Adrenal gland (tissue), 19 donors: ENCODE measurements at places on chromosomes 2 and 18. TPM values are rescaled to one million over a fixed set of nuclear protein-coding genes. Genes with fewer than 3 reads are reported as not detected.

TCF23 gene
- total RNA-seq, result 0.14 TPM

CCDC68 gene
- total RNA-seq, result 2.7 TPM

APOB gene
- total RNA-seq, result 0.11 TPM

REG3G gene
- 9.1 TPM for total RNA-seq

DNA sequence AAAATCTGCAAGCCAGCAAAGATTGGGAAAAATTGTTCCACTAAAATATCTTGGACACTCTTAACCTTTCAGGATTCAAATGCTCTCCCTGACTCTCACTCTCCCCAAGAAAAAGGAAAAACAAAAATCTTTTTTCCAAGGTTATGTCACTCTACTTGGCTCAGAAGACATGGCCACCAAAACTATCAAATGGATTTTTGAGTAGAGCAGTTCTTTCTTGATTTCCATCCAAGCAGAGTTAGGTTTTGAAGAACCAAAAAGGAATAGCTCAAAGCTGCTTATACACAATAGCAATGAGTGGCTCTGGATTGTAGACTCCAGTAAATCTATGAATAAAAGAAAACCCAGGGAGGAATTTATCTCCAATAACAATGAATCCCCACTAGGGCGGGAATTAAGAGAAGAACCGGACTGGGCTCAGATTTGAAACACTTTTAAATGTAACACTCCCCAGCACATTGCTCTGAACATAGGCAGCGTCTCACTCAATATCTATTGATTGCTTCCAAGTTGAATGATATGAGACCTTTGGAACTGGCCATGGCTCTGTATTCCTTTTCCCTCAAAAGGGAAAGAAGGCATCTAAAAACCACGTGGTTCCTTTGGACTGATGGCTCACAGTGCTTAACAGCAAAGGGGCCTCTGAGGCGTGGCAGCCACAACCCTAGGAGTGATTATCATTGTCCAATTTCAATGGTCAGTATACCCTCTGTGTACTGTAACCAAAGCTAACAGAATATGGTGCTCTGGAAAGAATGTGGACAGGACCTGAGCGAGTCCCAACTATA is 68.3 kb downstream of the SPRED2 start:
- no peak for DNase-seq
- H3K4me3 ChIP-seq, result no peak overlapping the region
- H3K27me3 ChIP-seq, result no peaks in the 10 kb centered on the region
- no peaks in the 10 kb centered on the region for H3K36me3 ChIP-seq
- H3K27ac ChIP-seq, result no peak overlapping the region
- peaks cover 41% of the 10 kb centered on the region for H3K4me1 ChIP-seq

DNA sequence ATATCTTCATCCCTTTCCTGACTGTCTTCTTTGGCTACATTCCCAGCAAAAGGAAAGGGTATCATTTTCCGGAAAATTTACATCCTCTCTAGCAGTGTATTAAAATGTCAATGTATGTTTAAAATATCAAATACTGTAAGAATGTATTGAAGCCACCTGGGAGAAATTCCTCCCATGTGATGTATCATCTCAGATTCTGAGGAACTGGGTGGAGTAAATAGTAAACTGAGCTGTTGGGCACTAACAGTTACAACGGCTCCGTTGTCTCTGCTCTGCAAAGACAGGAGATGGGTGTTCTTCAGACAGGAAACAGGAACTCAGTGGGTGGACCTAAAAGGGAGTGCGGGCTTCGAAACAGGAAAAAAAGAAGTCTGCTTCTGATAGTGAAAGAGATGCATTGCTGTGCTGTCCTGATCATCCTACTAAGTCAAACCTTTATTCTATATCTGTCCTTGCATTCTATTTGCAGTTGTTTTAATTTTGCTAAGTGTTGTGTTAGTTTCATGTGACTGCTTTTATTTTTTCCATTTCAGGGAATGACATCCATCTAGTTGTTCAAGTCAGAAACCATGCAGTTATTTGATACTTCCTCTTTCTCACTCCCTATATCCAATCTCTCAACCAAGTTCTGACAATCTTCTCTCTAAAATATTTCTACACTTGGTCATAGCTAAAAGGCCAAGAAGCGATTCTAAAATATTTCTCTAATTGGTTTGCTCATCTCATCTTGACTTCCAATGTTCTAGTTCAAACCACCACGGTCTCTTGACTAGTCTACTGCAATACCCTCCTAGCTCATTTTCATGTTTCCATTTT is 19.4 kb downstream of the DOK1 start:
- H3K4me3 ChIP-seq, result no peak overlapping the region
- no peak overlapping the region for H3K27ac ChIP-seq
- DNase-seq, result no peak
- H3K36me3 ChIP-seq, result no peaks in the 10 kb centered on the region

GRCh38 chr2:86025229-86025820 is 80.4 kb downstream of the POLR1A start:
- no peak overlapping the region for H3K4me3 ChIP-seq
- peaks cover 39% of the 10 kb centered on the region for H3K36me3 ChIP-seq
- peaks cover 37% of the 10 kb centered on the region for H3K4me1 ChIP-seq
- no peak for DNase-seq
